ENCODE measurements at places on chromosomes 12 and 14. TPM values are rescaled to one million over a fixed set of nuclear protein-coding genes. Genes with fewer than 3 reads are reported as not detected.

RNF41 gene
- total RNA-seq = 69.4 TPM

BICDL1 gene
- total RNA-seq = 0.09 TPM

NXPH4 gene
- total RNA-seq = 14.1 TPM

CIROP gene
- not detected for total RNA-seq

CAPS2 gene
- total RNA-seq = 0.23 TPM

CBLN3 gene
- 3.1 TPM for total RNA-seq

FGF6 gene
- total RNA-seq = not detected

IL22 gene
- total RNA-seq = not detected

TMEM179 gene
- not detected for total RNA-seq

KRT73 gene
- not detected for total RNA-seq

KRT79 gene
- total RNA-seq = not detected

KCNH5 gene
- not detected for total RNA-seq

KRT6C gene
- not detected for total RNA-seq

RTL1 gene
- not detected for total RNA-seq

DNAJC22 gene
- total RNA-seq = 4.3 TPM

CNTN1 gene
- not detected for total RNA-seq

AEBP2 gene
- 7.2 TPM for total RNA-seq

RIPK3 gene
- total RNA-seq = 0.35 TPM

TMTC1 gene
- 40.9 TPM for total RNA-seq

PAPLN gene
- total RNA-seq = 25.0 TPM

REM2 gene
- total RNA-seq = not detected

TIMM9 gene
- 60.8 TPM for total RNA-seq

ACRBP gene
- 0.43 TPM for total RNA-seq

TAS2R14 gene
- 2.1 TPM for total RNA-seq

HOXC5 gene
- not detected for total RNA-seq

BCL11B gene
- total RNA-seq = not detected

SLC8A3 gene
- total RNA-seq = not detected

CSRP2 gene
- total RNA-seq = 23.3 TPM

AQP2 gene
- total RNA-seq = not detected

DNAL1 gene
- total RNA-seq = 1.3 TPM

CACNA2D4 gene
- 0.09 TPM for total RNA-seq

Data from pericardium fibroblast (primary cell).